ENCODE measurements at places on chromosomes 5 and 9.

- peak; percentile 45 for DNase-seq
These were observed 125.0 kb downstream of the TRIO start for GRCh38 chr5:14267991-14268708.

DNA sequence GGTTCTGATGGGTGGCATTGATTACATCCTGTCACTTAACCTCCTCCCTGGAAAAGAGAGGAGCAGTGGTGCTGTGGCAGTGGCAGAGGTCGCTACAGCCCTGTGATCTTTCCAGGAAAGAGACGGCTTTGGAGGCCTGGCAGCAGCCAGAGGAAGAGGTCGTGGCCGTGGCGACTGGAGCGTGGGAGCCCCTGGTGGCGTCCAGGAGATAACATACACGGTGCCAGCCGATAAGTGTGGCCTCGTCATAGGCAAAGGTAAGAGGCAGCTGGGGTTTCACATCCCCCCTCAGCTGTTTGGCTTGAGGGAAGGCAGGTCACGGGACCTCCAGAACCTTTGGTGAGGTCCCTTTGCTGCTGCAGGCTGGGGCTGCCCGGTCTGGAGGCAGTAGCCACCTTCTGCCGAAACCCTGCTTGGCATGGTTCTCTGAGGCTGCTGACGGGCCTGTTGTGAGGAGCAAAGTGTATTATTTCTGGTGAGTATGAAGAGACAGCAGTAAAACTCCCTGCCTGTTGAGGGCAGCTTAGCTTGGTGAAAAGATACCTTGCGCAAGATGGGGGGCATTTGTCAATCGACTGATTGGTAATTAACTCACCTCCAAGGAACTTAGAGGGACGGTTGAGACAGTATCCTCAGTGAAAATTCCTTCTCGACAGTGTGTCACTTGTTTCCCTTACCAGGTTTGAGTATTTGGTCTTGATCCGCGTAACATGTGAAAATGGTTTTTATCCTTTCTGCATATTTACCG is 38.0 kb upstream of the PRDM12 start:
- DNase-seq, result no peak

DNA sequence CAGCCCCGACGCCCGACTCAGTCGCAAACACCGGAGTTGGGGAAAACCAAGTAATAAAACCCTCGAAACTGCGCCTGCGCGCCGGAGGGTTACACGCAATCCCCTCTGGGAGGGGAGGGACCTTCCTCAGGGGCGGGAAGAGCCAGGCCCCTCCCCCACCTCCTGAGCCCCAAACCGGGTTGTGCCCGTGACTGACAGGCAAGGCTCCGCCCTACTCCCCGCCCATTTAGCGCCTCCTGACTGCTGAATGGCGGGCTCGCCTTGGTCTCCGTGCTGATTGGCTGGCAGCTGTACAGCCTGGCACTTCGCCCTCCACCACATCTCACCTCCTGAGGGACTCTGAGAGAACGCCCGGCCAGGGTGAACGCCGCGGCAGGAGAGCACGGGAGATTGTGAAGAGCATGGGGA is at the start of gene PRDM9:
PRDM9 (plus strand) TSS at position 332 of the 408 bp plus-strand sequence. CDS start 1,425 bp downstream, outside the sequence.
- DNase-seq, result no peak

DNA sequence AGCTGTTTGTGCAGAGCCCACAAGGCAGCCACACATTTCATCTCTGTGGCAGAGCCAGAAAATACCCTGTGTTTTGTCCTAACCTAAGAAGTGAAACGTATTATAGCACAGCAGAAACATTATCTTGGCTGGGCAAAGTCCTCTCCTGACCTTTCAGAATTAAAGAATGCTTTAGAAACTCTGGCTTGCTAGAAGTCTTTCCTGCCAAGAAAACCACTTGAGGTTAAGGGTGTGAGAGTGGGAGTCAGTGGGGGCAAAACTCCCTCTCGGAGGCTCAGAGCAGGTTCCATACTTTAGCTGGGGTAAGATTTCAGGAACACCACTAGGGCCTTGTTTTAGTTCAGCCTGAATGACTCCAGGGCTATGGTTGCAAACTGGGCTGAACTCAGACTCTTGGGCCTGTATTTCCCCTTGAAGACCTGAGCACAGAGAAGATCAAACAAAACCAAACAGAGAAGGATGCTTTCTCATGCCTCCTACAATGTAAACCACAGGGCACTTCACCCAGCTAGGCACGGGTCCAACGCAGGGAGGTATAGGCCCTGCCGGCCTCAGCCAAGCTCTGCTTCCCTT is 48.0 kb downstream of the ZNF366 start:
- DNase-seq, result no peak

GRCh38 chr5:167525004-167525403 is 766.4 kb upstream of the WWC1 start:
- no peak for DNase-seq

- DNase-seq, result no peak
These were observed 70.4 kb upstream of the DAB2 start for GRCh38 chr5:39495227-39495626.

- DNase-seq, result no peak
These were observed 148.3 kb downstream of the RPS23 start for GRCh38 chr5:82129723-82130285.

DNA sequence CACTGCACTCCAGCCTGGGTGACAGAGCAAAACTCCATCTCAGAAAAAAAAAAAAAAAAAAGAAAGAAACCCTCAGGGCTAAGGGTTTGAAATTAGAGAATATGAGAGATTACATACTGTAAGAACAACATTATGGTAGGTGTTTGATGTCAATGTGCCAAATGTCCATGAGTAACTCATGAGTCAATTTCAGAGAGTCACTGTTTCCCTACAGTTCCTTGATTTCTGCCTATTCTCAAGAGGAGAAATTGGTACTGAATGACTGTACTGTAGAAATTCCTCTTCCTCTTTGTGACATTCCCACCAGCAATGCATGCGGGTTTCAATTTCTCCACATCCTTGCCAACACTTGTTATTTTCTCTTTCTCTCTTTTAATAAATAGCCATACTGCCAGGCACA is 35.2 kb downstream of the MARVELD2 start:
- DNase-seq, result peak; percentile 49

- DNase-seq, result no peak
These were observed 165.2 kb downstream of the SLC25A46 start for GRCh38 chr5:110903966-110904365.

GRCh38 chr9:134275375-134275774 is 50.9 kb upstream of the RXRA start:
- no peak for DNase-seq

DNA sequence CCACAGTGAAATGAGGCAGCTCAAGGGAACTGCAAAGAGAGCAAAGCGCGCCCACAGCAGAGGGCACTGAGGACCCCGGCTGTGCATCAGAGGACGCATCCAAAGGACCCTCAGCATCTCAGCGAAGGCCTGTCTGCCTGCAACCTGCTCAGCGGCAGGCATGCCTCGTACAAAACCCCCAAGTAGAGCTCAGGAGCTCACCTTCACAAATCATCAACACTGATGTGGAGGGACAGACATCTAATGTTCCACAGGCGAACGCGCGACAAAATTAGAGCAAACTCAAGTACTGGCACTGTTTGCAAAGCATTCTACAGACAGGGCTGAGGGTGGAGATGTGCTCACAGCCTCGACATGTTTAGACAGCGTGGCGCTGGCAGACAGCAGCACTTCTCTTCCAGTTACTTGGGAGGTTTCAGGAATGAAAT is 81.0 kb downstream of the DCP2 start:
- no peak for DNase-seq

DNA sequence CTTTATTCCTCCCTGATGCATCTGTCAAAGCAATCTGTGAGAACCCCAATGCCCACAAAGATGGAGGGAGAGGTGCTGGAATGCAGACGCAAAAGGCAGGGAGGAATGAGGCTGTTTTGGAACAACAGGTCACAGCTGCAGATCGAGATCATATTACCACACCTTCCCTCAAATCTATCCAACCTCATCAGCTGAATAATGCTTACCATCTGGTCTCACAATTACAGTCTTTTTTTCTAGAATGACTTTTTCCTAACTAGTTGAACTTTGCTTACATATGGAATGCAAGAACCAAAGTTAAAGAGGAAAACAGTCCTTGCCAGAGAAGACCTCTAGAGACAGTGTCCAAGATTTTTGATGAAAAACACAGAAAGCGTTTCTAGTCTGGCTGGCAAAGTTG is 158.1 kb downstream of the LPAR1 start:
- DNase-seq, result peak; percentile 31

DNA sequence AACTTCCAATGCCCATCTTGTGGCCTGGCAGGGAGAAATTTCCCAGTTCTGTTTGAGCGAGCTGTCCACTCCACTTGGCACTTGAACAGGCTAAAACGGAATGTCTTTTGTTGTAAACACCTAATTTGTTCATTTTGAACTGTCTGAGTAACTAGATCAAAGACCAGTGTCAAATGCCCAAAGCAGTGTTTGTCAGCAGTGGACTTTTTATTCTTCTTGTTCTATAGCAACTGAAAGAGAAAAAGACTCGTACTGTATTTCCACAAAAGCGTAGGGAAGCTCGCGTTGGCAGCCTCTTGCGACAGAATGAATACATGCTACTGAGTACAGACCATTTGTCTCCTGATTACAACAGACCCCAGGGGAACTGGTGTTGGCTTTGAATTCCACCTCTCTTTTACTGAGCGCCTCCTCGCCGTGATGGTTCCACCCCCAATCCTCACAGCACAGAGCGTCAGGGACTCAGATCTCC is 601.8 kb upstream of the ZNF608 start:
- no peak for DNase-seq

GRCh38 chr5:180575571-180575970 is 15.7 kb downstream of the SCGB3A1 start:
- DNase-seq, result no peak

- no peak for DNase-seq
These were observed 5.8 kb upstream of the SOWAHA start for GRCh38 chr5:132807163-132807838.

- no peak for DNase-seq
These were observed 346.3 kb downstream of the ENC1 start for GRCh38 chr5:74294231-74294705.

DNA sequence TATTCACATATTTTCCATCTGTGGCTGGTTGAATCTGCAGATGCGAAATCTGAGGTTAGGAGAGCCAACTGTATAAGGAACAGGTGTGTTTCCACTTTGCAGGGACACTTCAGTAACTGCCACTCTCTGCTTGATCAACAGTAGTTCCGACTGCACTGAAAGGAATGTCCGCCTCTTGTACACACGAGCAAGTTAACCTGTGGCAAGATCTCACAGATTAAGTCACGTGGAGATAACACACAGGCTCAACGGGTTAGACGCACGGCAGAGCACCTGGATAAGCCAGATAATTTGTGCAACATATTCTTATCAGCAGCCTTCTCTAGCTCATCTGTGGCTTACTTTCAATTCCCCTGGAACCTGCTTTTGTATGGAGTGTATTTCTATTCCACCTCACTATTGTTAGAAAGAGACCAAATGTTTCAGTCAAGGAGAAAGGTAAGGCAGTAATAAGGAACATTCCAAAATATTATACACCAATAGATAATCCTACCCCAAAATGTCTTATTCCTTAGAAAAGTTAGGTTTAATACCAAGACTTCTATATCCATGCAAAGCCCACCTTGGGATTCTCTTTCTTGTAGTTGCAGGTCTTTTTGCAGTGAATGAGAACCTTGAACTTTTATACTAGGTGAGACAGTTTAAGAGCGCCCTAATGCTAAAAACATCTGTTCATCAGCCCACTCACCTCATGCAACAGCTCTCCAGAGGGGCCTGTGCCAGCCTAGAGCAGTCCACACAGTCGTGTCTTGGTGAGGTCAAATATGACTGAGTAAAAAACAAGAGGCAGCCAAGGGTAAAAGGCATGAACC is 6.5 kb upstream of the C9 start:
- DNase-seq, result no peak

DNA sequence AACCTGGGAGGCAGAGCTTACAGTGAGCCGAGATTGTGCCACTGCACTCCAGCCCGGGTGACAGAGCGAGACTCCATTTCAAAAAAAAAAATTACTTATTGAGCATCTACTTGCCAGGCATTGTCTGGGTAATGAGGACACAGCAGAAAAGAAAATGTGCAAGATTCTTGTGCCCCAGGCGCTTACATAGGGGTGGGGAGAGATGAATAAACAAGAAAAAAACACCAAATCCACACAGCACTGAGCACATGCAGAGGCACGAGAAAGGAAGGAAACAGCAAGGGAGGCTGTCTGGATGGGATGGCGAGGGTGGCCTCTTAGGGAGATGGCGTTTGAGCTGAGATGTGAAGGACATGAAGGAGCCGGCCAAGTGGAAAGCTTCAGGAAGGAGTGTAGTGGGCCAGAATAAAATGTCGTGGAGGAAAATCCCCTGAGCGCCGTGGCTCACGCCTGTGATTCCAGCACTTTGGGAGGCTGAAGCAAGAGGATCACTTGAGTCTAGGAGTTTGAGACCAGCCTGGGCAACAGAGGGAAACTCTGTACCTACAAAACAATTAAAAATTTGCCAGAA is 13.9 kb downstream of the DYNC2I2 start:
- no peak for DNase-seq

DNA sequence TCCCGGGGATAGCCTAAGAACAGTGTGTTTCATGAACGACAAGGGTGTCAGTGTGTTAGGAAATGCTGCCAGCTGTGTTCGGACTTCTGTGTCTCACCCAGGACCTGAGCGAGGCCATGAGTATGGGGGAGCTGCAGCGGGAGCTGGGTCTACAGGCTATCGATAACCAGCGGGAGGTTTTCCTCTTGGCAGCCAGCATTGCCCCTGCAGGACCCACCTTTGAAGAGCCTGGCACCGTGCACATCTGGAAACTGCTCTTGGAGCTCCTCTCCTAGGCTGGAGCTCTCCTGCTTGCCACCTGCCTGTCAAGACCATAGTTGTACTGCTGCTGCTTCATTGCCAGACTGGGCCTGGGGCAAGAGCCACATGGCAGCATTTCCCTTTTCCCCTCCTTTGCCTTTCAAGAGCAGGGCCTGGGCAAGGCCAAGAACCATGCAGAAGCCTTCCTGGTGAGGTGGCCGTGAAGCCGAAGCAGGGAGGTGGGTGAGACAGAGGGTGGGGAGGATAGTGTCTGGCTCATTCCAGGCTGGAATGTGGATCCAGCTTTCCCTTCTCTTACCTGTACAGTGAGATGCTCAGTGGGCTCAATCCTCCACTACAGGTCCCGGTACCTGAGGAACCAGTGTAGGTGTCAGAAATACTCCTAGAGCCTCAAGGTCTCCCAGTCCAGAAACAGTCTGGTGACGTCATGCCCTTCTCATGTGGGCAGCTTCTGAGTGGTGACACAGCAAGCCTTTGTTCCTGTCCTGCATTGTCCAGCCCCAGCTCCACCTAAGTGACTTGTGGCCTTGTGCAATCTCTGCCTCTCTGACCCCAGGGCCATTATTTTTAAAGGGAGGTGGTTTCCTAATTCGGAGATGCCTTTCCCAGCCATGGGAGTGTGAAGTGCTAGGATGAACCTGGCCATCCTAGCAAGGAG is 6.6 kb downstream of the ARL10 start:
- DNase-seq, result no peak

GRCh38 chr9:38621434-38622287 is 1.3 kb upstream of the ANKRD18A start:
- DNase-seq, result no peak

All from AG04449 (cell line).